ENCODE measurements at places on chromosomes 2 and 18. TPM values are rescaled to one million over a fixed set of nuclear protein-coding genes. Genes with fewer than 3 reads are reported as not detected.

The KATNAL2 gene
- 3.1 TPM for total RNA-seq

The SLC19A3 gene
- total RNA-seq: under 0.01 TPM

The HOXD8 gene
- total RNA-seq: 4.4 TPM

The EPHA4 gene
- 33.2 TPM for total RNA-seq

The LRRC30 gene
- total RNA-seq: not detected

The HDLBP gene
- total RNA-seq: 1,286 TPM

The CXCR1 gene
- total RNA-seq: not detected

The SRD5A2 gene
- total RNA-seq: not detected

The CRYGD gene
- total RNA-seq: not detected

The CTNNA2 gene
- total RNA-seq: not detected

The GAL3ST2 gene
- total RNA-seq: 0.44 TPM

The RAB10 gene
- total RNA-seq: 159 TPM

The KCNG3 gene
- under 0.01 TPM for total RNA-seq

The ERMN gene
- not detected for total RNA-seq

The SPATA3 gene
- not detected for total RNA-seq

The MYCN gene
- not detected for total RNA-seq

Measured in uterine smooth muscle cell (primary cell).